Putamen (tissue), 1 donor: ENCODE measurements at places on chromosomes 16 and 17.

DNA sequence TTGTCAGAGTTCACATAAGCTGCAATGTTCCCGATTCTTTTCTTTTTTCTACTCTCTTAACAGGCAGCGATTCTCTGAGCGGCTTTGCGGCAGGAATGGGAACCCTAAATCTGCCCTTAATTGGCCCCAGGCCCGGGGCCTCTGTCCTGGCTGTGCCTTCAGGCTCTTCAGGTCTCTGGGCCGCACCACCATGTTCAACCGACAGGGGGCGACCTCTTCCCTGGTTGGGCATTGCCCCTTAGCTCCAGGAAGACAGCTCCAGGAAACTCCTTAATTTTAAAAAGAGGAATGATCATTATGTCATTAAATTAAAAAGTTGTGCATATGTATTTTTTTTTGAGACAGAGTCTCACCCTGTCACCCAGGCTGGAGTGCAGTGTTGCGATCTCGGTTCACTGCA lies 20.3 kb downstream of the CACNG5 start:
- no peak for DNase-seq

GRCh38 chr17:41212524-41213169 lies 13.8 kb upstream of the KRTAP9-2 start:
- no peak for DNase-seq

DNA sequence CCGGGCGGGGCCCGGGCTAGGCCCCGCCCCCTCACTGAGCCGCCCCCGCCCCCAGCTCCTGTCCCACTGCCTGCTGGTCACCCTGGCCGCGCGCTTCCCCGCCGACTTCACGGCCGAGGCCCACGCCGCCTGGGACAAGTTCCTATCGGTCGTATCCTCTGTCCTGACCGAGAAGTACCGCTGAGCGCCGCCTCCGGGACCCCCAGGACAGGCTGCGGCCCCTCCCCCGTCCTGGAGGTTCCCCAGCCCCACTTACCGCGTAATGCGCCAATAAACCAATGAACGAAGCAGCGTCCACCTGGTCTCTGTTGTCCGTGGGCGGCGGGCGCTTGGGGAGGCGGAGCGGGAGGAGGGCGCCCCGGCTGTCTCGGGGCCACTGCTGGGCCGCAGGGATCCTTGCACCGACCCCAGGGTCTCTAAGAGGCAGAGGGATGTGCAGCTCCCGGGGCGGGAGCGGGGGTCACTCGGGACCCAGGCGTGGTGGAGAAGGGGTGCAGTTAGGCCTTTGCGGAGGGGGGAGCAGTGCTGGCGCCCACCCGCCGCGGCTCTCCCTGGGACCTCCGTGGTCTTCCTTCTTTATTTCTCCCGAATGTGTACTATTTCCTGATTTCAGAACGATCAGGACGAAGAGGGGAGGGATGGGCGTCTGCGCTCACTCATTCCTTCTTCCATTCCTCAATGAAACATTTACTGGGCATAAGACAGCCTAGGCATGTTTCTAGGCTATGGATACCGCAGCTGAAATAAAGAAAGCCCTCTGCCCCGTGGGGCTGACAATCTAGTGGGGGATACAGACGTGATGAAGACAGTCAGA lies 2.0 kb downstream of the HBZ start:
- no peak for DNase-seq

GRCh38 chr17:67256075-67256732 lies 11.2 kb upstream of the HELZ start:
- no peak for DNase-seq

DNA sequence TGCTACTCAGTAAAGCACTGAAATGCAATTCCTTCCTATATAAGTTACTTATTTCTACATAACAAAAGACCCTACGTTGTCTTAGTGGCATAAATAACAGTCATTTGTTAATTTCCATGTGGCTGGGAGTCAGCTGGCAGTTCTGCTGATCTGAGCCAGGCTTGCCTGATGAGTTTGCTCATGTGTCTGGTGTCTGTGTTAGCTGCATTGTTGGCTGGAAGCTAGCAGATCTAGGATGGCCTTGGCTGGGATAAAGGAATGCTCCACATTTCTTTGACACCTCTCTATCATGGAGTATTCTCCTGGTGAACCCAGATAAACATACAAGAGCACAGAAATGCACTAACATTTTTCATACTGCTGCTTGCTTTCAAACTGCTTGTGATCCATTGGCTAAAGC lies 264.4 kb upstream of the MON1B start:
- DNase-seq = no peak

- no peak for DNase-seq
Observed at GRCh38 chr17:151886-152859, 14.8 kb downstream of the SCGB1C2 start.

- no peak for DNase-seq
Observed at GRCh38 chr17:17343160-17343735, 40.1 kb downstream of the NT5M start.

GRCh38 chr16:48099455-48099854 lies 56.3 kb downstream of the ABCC12 start:
- no peak for DNase-seq
